ENCODE measurements at places on chromosomes 3 and 15. TPM values are rescaled to one million over a fixed set of nuclear protein-coding genes. Genes with fewer than 3 reads are reported as not detected.

Gene ROPN1B
- not detected for total RNA-seq

- DNase-seq = peak; percentile 61
Measured at GRCh38 chr3:32502118-32502945, at the start of gene CMTM6. TSS of gene CMTM6 (minus strand) at chr3:32502852. CDS start at chr3:32502745, 107 bp downstream.

Gene TRMT10C
- 29.6 TPM for total RNA-seq

- no peak for DNase-seq
Measured at GRCh38 chr3:68988740-68989139, 24.7 kb downstream of the EOGT start.

DNA sequence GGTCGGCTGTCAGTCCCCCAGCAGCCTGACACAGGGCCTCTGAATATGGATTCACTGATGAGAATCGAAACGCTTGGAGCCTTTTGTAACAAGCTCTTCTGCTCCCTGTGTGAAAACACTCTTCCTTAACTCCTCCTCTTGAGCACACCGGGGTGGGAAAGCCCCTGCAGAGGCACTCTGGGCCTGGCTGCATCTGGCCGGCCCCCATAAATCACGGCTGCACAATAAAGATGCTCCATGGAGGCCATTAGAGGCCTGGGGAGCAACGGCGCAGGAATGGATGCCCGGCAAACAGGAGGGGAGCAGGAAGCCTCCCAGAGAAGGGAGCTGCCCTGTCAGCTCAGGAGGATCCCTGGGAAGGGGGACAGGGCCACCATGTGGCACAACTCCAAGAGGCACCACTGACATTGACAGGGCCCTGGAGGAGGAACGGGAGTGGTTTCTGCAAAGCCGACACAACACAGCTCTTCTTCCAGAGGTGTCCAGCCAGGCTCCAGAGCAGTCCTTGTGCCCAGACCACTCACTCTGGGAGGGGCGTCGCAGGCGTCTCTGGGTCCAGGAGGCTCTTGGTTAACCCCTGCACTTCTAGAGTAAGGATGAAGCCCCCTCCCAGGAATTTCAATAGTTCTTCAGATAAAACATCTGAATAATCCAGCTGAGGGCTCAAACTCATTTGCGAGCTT is 509.3 kb upstream of the PPP2R3A start:
- DNase-seq = no peak

GRCh38 chr15:48634893-48635292 is 10.6 kb downstream of the FBN1 start:
- DNase-seq = peak; percentile 38

Gene STRIT1
- not detected for total RNA-seq

Data from foreskin keratinocyte (primary cell).